ENCODE measurements at places on chromosomes 16 and 17.

- DNase-seq = no peak
Measured at GRCh38 chr16:3874242-3874641, 6.3 kb downstream of the CREBBP start.

DNA sequence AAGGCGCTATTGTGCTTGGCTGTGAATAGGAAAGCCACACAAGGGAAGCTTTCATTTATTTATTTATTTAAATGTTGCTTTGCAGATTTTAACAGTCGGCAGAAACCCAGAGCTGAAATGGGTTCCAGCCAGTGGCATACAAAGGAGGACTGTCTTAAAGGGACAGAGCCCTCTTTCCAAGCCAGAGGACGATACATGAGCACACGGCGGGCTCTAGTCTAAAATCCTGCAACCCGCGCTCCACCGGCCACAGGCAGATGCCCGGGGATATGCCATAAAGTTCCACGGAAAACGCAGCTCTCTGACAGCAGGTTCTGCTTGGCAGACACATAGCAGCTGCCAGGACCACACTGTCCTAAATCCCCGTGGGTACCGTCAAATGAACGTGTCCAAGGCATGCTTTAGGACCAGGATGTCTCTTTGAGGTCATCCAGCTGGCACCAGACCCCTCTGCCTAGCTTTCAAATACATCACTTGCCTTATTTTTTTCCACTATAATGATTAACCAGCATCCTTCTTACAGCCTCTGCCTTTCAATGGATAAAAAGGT, 64.6 kb downstream of the CYTH1 start:
- peak; percentile 39 for DNase-seq

- no peak for DNase-seq
Measured at GRCh38 chr17:17347234-17347955, 44.2 kb downstream of the NT5M start.

DNA sequence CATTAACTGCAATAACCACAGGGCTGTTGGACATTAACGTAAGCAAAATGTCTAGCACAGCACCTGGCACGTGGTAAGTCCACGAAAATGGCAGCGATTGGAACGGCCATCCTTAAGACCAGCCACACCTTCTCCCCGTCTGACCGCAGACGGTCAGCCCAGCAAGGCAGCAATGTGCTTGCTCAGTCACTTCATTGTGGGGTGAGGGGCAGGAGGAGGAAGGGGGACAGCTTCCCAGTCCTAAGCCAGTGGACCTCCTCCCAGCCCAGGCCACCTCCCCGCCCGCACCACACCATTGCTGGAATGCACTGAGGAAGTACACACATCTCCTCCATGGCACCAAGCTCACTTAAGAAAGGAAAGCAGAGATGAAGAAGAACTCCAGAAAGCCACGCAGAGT, 8.6 kb upstream of the MYLK3 start:
- DNase-seq = no peak

DNA sequence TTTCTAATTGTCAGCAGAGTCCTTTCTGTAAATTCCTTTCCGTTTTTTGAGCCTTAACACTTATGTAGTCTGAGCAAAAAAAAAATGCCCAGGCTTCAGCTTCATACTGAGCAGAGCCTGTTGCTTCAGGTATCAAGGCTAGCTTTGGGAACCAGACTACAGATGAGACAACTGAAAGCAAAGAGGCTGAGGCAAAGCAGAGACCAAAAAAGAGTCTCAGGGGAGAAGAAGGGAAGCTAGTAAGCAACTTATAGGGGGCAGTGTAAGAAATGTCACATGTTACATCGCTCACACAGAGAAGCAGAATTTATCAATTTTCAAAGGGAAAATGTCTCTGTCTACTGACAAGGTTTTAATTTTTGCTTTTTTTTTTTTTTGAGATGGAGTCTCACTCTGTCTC, 3.3 kb downstream of the HASPIN start:
- DNase-seq = no peak

GRCh38 chr17:51373489-51374152, 113.3 kb downstream of the UTP18 start:
- no peak for DNase-seq

- no peak for DNase-seq
Measured at GRCh38 chr16:86031141-86031678, 132.2 kb downstream of the IRF8 start.

DNA sequence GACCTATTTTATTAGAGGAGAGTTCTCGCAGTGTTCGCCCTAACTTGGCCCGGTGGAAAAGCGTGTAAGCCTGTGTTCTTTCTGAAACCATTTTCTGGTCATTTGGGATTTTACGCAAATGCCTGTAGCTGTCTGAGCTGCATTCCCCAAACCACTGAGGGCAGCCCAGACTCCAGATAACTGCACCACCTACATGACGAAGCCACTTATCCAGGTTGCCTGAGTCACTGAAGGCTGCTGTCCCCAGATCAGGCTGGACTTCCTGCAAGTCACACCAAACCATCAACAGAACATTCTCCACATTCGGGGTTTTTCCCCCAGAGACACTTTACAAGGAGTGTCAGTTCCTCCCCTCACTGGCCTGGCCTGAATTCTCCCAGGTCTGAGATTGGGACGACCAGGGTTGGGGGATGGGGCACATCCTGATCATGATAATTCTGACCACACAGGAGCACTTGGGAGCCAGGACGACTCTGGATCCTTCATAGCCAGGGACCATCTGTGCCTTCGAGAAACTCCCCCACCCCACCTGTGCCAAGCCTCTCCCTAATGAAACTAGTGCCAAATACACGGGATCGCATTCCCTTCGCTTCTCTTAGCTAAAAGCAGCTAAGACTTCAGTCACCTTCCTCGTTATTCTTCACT, 2.3 kb downstream of the RPRML start:
- no peak for DNase-seq

DNA sequence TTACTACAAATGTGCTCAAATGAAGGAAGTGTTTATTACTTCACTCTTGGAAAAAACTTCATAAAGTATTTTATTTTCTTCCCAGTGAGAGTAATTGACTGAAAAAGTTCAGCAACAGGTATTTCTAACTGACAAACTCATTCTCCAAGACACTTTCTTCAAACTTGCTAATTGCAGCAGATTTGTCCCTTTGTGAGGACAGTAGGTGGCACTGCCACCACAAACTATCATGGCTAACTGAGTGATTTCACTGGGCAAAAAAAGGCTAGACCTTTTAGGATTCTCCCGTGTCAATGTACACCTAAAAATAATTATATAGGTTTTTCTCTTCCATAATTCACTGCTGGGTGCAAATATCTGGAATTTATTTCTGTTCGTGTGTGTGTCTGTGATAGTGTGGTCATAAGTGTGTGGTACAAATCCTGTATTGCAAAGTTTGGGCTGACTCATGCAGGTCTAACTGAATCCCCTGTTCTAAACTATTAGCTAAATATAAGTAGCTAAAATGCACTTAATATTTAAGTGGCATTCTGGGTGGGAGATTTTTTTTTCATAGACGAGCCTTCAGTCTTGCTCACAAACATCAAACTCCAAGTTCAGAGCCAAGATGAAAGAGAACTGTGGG, 3.9 kb downstream of the HS3ST3A1 start:
- DNase-seq = no peak

DNA sequence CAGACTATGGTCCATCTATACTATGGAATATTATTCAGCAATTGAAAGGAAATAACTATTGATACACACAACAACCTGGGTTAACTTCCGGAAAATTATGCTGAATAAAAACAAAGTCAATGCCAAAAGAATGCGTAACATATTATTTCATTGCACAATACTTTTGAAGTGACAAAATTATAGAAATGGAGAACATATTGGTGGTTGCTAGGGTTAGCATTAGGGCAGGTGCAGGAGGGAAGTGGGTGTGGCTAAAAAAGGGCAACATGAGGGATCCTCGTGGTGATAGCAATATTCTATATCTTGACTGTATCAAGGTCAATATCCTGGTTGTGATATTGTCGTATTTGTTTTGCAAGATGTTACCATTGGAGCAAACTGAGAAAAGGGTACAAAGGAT, 34.9 kb downstream of the PIK3R5 start:
- DNase-seq = no peak

DNA sequence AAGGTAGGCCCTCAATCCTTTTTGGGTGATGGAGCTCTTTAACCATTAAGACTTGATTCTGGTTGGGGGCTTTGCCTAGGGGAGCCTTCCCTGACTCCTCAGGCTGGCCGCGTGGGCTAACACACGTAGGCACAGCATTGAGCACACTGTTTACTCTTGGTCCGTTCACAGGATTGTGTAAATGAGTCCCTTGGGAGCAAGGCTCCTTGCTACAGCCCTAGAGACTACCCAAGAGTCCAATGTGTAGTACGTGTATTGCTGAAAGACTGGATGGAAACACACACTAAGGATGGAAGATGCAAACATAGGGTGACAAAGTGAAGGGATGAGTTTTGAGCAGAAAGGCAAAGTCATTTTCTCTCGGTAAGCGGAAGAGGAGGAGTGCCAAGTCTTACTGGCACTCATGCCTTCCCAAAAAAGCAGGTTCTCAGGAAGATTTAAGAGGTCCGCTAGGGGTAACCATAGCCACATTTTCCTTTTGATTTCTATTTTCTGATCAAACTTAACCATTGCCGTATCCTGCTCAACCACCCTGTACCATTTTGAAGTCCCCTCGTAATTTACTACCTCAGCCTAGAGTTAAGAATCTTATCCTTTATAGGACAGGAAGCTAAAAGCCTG, 911 bp upstream of the ITGA2B start:
- no peak for DNase-seq

DNA sequence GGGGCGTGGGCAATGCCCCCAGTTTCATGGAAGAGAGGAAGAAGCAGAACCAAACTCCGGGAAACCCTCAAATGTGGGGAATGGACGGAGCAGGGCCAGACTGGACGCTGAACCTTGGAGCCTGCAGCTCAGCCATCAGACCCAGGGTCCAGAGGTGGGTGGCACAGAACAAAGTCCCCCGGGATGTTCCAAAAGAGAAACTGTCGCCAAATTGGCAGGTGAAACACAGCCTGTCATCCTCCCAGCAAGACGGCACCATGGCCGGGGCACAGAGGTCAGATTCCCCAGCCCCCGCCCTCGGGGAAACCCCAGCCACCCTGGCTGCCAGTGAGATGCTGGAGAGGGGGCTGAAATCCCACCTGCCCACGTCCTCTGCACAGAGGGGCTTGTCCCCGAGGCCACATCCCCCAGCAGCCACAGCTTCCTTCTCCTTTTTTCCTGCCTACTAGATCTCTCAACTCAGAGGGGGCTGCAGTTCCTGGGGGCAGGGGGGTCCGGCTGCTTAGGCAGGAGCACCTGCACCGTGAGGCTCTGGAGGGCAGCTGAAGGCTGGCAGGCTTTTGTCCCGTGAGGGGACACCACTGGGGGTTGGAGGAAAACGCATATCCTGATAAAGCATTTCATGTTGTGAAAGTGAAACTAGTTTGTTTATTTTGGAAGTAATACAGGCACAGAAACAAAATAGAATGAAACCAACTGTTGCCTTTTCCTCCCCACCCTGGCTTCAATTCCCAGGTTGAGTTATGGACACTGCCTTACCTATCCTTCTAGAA, 1.2 kb upstream of the SECTM1 start:
- DNase-seq = no peak

DNA sequence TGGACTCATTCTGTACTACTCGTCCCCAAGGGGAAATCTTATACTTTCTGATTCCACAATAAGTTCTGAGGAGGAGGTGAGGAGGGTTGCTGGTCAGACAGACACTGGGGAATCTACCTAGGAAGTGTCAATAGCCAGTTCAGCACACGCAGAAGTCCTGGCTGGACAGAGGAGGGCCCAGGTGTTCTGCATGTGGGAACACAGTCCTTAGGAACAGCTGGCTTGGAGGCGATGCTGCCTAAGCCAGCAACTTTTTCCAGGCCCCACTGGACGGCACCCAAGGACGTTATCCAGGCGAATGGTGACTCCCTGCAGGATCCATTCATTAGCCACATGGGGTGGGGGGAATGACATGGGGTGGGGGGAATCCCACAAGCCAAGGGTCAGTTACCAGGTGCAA, 29.9 kb upstream of the WFIKKN2 start:
- no peak for DNase-seq

GRCh38 chr16:88301886-88302285, 80.9 kb upstream of the ZNF469 start:
- no peak for DNase-seq

- DNase-seq = no peak
Measured at GRCh38 chr17:42132941-42133340, 10.3 kb downstream of the HSPB9 start.

- no peak for DNase-seq
Measured at GRCh38 chr17:19348081-19348650, 14.4 kb downstream of the B9D1 start.

DNA sequence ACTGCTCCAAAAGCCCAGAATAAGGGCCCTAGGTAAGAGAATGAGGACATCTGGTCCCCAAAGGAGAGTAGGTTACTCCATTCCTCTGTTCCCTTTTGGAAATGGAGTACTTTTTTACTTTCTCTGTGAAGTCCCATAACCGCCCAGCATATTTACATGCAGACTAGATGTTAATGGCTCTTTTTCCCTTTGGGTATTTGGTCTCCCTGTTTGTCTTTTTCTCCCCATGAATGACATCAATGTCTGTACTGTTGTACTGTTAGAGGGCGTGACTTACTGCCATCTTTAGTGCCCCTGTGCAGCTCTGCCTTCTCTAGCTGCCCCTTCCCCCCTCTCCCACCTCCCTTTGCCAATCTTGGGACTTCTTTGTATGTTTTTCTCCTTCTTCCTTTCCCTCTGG, 19.0 kb downstream of the GPR179 start:
- DNase-seq = no peak

DNA sequence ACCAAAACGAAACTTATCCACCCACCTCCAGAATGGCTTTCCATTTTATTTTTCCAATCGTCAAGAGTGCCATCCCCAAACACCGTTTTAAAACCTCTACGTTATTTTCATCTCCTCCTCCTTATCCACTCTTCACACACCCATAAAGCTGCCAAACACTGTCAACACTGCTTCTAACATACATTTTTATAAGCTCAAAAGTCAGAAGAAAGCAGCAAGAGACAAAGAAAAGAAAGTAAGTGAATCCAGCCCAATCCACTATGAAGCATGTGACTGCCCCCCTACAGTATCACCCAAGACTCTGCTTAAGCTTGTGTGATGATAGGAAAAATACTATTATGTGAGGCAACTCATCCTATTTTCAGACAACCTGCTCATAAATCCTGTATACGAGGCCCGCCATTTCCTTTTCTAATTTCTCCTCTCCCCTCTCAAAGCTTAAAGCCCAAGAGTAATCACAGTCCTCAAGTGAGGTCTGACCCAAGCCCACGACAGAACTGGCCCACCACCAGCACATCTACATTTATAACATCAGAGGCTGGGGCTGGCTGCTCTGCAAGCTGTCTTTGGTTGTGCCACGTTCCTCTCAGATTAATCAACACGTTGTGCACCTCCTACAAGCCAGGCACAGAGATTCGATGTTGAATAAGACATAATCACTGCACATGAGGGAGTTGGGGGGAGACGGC, 16.3 kb downstream of the USP31 start:
- no peak for DNase-seq

GRCh38 chr17:37714897-37715296, 30.0 kb downstream of the HNF1B start:
- DNase-seq = no peak

DNA sequence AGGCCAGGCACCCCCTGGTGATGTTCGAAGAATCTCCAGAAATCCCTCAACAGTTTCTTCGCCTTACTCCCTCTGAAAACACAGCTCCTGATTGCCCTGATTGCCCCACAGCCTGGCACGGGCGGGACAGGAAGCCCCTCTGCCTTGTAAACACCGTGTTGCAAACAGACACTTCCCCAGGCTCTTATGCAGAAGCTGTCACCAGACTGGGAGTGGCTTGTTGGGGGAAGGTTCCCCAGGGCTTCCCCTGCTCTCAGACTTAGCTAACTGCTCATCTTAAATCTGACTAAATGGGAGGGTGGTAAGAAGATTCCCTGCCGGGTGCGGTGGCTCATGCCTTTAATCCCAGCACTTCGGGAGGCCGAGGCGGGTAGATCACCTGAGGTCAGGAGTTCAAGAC, 11.2 kb downstream of the PIK3R5 start:
- no peak for DNase-seq

All from DMS 273 treated with DMSO at 0.1 percent for 48 hours (cell line).